ENCODE measurements at places on chromosomes 5 and 9.

DNA sequence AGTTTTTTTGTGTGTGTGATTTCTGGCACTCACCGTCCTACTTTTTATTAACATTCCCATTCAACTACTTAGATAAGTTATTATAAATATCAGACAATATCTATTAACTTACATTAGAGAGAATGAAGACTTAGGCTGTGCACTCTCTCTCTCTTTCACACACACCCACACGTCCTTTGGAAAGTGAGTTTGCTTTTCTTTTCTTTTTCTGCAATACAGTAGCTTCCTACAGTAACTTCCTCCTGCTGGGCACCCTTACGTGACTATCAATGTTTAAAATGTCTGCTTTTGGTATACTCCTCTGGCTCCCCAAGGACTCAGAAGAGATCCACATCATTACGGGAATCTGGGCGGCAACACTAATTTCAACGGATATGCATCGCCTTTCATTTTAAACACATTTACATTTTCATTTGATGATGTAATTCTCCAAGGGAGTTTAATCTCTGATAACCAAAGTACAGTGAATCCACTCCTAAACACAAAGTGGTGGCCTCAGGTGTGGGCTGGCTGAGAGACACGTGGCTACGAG lies 179.5 kb downstream of the MAPKAP1 start:
- no peak for DNase-seq

GRCh38 chr5:151070449-151070848 lies 10.4 kb downstream of the TNIP1 start:
- no peak for DNase-seq

GRCh38 chr5:1017691-1018455 lies 9.3 kb downstream of the NKD2 start:
- no peak for DNase-seq

GRCh38 chr9:112037281-112038016 lies 137.6 kb downstream of the SUSD1 start:
- DNase-seq = peak; percentile 39

DNA sequence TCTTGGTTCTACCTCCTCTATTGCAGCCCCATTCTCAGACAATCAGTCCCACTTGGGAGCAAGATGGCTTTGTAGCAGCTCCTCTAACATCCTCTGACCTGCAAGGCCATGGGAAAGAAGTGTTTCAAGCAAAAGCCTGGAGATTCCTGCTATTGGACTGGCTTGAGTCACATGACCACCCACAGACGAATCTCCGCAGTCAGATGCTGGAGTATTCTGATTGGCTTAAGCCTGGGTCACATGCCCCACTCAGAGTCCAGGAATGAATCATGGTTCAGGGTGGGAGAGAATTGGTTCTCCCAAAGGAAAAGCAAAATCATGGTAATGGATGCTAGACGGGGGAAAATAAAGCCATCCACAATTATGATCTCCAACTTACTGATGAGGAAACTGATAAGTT lies 22.6 kb upstream of the LMX1B start:
- DNase-seq = no peak

- no peak for DNase-seq
Measured at GRCh38 chr9:74173284-74173683, 323.9 kb upstream of the RORB start.

DNA sequence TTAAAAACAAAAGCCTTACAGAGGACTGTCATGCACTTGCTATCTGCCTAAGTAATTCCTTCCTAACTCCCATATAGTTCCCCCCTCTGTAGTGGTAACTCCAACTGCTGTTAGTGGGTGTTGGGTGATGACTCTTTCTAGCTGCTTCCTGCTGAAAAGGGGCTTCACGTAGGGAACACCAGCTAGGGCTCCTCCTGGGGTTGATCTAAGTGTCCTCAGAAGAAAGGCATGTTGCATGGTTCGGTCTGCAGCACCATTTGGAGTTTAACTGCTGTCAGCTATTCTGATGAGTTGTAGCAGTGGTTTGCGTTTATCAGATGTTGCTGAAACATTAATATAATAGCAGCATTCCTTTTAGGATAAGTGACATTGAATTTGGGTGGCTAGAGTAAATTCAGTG lies 281.9 kb upstream of the TUSC1 start:
- no peak for DNase-seq

DNA sequence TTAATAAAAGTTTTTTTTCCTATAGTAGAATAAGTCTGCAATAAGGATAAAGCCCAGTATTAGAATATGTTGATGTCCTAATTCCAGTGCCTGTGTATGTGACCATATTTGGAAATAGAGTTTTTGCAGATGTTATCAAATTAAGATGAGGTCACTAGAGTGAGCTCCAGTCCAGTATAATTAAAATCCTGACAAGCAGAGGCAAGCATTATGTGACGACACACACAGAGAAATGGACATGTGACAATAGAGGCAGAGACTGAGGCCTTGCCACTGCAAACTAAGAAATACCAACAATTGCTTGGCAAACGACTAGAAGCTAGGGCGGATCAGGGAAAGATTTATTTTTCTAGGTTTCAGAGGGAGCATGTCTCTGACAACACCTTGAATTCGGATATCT lies 216.4 kb upstream of the CYLC2 start:
- DNase-seq = no peak

- DNase-seq = no peak
Measured at GRCh38 chr5:133398646-133399101, 213.7 kb downstream of the FSTL4 start.

- DNase-seq = no peak
Measured at GRCh38 chr9:16653491-16654399, 216.7 kb downstream of the BNC2 start.

GRCh38 chr9:98310752-98311392 lies 55.4 kb upstream of the TBC1D2 start:
- no peak for DNase-seq

DNA sequence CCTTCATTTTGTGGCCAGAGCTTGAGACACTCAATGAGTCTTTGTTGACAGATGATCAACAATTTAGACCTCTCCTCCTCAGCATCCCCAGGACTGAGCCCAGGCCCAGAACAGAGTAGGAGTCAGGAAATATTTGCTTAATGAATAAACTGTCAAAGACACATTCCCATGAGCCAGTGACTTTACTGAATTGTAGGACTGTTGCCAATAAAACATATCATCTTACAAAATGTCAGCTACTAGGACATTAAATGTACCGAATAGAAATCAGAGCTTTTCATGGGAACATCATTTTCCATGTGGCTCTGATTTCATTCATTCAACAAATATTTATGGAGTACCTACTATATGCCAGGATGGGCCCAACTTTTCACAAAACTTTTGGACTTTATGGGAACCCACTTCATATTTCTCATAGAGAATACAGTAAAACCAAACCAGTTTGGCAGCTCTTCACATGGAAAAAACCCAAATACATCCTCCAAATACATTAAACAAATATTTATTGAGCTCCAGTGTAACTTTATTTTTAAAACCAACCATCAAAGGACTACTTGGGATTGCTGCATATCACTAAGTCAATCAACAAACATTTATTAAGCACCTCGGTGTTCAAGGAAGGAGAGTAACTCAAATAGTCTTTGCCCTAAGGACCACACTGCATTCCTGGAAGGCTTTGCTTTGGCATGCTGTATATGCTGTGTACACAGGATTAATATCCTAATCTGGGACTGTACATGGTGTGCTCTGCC lies 11.4 kb downstream of the VDAC1 start:
- no peak for DNase-seq

- DNase-seq = no peak
Measured at GRCh38 chr5:125874717-125875116, 548.5 kb upstream of the GRAMD2B start.

DNA sequence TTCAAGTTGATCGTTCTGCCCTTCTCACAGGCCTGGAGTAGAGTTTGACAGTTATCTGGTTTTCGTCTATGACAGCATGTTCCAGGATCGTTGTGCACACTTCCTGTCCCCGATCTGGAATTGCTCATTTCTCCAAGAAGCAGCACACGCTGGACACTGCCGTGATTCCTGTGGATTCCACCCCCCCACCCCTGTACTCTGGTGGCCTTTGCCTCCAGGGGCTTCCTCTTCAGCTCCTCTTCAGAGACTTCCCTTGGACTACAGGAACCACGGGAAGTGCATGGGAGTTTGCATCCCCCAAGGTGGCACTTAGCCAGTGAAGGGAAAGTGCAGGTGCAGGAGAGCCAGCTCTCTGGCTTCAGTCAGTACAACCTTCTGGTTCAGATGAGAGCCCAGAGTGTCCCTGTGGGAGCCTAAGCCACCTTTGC lies 160.7 kb downstream of the CACNA1B start:
- DNase-seq = no peak

DNA sequence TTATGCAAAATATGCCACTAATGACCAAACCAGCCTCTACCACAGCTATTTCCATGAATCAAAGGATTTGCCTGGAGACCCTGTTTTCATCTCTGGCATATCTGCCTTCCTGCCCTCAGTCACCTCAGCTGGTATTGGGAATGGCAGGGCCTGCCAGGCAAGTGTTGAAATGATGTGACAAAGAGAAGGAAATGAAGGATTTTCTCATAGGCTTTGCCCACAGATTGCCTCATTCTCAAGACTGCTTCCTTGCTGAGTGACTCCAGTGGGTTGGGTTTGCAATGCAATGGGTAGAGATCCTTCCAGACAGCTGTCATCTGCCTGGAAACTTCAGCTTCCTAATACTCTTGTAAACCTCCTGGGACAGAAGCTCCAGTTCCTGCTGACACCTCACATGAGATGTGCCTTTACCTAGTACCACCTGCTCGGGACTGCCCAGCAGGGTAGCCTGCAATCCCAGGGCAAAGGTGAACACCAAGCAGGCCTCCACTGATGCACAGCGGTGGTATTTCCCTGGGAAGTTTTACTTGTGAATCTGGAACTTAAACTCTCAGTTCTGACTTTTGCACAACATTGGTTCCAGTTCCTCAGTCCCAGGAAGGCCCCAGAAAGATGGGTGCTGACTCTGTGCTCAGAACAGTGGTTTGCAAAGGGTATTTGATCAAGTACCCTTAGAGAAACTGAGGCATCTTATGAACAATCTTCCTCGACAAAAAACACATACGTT lies 64.8 kb upstream of the SLC1A1 start:
- DNase-seq = no peak

DNA sequence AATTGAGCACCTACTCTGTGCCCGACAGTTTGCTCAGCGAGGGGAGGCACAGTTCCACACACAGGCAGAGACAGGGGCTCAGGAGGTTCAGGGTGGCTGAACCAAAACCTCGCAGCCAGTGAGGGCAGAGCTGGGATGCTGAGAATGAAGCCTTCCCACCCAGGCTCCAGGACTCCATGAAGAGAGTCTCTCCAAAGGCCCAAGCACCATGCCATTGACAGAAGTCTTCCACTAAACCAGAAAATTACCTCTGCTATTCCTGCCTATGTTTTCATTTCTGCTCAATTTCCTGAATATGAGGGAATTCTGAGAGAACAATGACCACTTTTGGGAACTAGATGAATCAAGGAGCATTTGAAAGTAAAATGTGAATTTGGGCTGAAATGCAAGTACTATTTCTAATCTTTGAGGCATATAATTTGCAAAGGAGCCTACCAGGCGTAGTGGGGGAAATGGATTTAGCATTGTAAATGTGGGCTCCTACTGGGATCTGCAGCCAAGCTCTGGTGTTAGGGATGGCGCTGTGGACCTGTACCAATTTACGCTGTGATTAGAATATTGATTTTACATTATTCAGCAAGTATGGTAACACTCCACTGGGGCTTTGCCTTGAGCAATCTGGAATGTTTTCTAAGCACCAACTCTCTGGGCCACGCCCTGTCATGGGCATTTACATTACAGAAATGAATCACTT lies 91.9 kb downstream of the DRD1 start:
- no peak for DNase-seq

DNA sequence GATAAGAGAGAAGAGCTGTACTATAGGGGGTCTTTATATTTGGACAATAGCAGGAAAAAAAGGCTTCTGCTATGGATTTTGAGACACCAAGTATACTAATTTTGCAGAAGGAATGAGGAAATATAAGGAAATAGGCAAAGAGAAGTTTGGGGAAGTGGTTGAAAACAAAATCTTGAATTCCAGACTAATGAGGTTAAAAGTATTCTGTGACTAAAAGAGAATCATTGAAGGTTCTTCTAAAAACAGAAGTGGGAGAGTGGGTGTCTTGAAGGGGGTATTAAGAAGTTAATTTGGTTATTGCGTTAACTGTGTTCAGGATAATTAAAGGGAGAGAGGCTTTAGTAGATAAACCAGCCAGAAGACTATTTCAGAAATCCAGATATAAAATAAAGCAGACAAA lies 148.7 kb downstream of the RFK start:
- DNase-seq = no peak

DNA sequence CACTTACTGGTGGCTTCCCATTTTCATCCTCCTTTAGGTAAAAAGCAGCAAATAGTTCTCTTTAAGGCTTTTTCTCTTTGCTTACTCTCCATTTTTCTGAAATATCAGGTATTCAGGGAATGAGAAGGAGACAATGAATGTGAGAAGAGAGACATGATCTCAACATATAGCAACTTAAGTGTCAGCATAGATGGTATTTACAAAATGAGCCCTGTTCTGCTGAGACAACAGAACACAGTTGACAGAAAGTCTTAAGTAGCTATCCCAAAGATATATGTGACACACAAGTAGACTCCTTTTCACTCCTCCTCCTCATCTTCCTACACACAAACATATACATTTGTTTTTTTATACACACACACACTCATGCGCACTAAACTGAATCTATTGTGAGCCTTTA lies 649.3 kb upstream of the WWC1 start:
- no peak for DNase-seq

GRCh38 chr9:122265149-122265915 lies 650 bp downstream of the MRRF start:
- DNase-seq = peak; percentile 2

DNA sequence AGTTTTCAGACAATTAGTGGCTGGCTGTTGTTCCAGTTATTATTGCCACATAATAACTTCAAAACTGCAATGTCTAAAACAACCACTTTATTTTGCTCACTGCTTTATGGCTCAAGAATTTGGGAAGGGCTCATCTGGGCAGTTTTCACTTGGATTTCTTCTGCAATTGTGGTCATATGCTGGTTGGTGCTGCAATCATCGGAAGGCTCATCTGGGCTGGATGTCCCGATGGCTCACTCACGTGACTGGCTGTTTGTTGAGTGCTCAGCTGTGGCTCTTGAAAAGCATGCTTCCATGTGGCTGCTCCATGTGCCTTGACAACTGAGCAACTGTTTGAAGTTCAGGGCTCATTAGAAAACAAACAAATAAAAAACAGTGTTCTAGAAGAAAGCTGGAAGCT lies 1032.5 kb downstream of the DTWD2 start:
- no peak for DNase-seq

GRCh38 chr5:30147976-30148375 lies 1045.5 kb upstream of the CDH6 start:
- no peak for DNase-seq

DNA sequence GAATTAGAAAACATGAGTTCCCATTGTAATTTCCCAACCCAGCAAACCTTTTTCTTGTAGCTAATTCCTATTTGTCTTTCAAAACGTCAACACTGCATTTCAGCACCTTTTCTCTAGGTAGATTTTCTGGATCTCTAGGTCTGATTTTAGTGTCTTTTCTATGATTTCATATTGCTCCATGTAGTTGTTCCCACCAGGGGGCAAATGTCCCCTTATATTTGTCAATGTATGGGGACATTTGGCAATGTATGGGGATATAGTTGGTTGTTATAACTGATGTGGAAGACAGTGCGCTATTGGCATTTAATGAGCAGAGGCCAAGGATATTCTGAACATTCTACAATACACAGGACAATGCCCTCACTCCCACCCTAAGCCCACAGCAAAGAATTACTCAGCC lies 273.9 kb upstream of the ADRA1B start:
- DNase-seq = no peak

GRCh38 chr5:3277590-3278196 lies 317.9 kb upstream of the IRX1 start:
- no peak for DNase-seq

GRCh38 chr9:18554244-18554643 lies 80.3 kb downstream of the ADAMTSL1 start:
- no peak for DNase-seq

GRCh38 chr5:151597749-151598148 lies 6.6 kb upstream of the FAT2 start:
- no peak for DNase-seq

Measured in effector CD4-positive, alpha-beta T cell (primary cell).